ENCODE measurements at places on chromosomes 16 and 17.

- no peak for DNase-seq
Measured at GRCh38 chr16:9102943-9103342, 11.5 kb downstream of the HAPSTR1 start.

GRCh38 chr17:58370309-58370708 lies 18.3 kb upstream of the SUPT4H1 start:
- no peak for DNase-seq

- no peak for DNase-seq
Measured at GRCh38 chr17:17433000-17433703, 43.6 kb upstream of the MED9 start.

DNA sequence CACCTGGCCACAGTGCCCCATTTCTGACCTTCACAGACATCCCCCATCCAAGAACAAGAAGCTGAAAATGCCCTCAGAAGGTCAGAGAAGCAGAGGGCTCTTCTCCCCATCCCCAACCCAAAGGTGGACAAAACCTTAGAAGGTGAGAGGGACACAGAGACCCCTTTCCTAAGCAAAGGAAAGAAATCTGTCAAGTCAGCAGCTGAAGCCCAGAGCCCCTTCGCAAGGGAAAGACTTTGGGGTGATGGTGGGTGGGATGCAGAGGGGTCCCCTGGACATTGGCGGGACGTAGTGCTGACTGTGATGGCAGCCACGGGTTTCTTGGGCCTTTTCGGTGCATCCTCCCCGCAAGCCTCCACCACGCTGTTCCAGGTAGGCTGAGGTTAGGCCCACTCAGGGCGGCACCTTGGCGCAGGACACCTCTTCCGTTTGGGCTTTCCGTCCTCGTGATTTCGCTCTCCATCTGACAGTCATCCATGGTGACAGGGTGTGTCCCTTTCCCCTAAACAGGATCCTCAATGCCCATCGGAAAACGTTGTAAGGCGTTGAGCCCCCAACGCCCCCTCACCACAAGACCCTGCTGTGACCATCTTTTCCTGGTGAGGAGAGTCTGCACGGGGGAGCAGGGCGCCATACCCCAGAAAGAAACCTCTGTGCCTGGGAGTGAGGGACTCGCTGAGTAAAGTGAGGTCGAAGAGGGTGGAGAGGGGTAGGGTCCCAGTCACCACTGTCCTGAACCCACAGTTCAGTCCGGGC lies 10.7 kb upstream of the GSDMA start:
- DNase-seq = no peak

DNA sequence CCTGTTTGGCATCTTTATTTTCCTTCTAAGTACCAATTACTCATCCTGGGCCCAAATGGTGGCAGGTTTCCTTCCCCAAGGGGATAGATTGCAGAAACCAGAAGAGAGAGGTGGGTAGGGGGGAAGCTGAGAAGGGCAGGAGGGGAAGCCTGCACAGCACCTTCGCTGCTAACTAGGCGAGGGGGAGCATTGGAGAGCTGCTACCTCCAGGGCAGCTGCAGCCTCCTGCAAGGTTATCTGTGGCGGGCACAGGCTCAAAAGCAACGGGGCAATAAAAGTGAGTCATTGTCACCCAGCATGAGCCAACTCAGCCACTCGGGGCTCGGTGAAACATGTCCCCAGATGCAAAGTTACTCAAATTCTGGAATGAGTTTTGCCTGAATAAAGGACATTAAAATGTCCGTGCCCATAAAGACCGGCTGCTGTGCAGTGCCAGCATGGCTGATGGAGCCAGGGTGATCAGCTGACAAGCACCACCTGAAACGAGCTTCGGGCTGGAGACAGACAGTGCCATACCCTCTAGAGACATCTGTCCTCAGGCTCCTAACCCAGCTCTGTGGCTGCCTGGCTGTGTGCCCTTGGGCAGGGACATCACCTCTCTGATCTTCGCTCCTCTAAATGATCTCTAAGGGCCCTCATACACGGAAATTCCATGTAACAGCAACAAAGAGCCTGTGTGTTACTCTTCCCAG lies 68.1 kb upstream of the GRIN2A start:
- DNase-seq = no peak

GRCh38 chr17:7932483-7932891 lies 481 bp downstream of the CNTROB start:
- DNase-seq = peak; percentile 43

DNA sequence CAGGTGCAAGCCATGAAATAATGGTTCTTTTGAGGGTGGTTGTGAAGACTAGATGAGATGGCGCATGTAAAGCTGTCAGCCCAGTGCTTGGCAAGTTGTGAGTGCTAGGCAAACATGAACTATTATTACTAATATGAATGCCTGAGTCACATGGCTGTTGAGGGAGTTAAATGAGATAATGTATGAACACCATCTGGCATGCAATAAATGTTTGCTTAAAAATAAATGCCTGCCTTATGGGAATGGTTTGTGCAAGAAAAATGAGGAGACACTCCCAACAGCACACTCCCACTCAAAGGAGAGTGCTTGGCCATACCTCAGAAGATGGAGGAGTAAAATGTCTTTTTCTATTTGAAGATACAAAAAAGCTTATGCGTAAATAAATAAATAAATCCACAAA lies 3.6 kb downstream of the MAPK3 start:
- no peak for DNase-seq

- DNase-seq = peak; percentile 67
Measured at GRCh38 chr17:34797720-34798119, 163.5 kb downstream of the CCT6B start.

GRCh38 chr17:42985225-42985624 lies 4.9 kb downstream of the RUNDC1 start:
- no peak for DNase-seq

GRCh38 chr16:72560617-72561016 lies 388.7 kb upstream of the PMFBP1 start:
- DNase-seq = peak; percentile 87

DNA sequence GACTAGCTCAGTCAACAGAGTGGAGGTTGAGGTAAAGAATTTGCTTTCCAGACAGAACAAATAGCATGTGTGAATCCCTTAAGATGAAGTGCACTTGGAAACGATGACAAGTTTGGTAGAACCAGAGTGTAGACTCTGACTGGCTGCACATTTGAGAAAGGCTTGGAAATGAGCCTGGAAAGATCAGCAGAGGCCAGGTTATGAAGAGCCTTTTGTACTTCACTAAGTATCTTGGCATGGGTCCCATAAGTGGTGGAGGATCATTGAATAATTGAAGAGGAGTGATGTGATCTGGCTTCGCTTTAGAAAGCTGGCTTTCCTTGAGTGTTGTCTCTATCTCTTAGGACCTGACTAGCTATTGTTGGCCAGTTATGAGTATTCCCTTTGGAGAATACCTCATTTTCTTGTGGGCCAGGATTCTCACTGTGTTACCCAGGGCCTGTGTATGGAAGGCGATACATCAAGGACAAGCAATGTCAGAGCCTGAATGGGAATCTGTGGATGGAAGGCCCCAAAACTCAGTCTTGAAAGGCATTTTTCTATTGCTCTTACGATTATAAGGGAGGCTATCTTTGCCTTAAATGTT lies 329.8 kb downstream of the UTP18 start:
- DNase-seq = no peak

GRCh38 chr17:62689441-62690167 lies 62.1 kb downstream of the MRC2 start:
- DNase-seq = no peak

DNA sequence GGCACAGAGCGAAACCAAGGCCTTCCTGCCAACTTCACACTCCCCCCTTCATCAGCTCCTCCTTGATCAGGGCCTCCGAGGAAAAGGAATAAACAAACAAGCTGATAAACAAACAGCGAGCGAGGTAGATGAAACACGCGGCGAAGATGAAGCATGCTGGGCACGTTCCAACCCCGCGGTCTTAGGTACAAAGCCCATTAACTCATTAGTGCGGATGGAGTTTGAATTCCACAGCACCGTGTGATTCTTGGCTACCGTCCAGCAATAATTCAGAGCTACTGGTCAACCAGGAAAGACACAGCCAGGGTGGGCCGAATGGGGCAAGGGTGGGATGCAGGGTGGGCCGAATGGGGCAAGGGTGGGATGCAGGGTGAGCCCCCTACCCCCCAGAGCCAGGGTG lies 67.3 kb downstream of the RBFOX3 start:
- no peak for DNase-seq

GRCh38 chr17:74632617-74633016 lies 9.1 kb upstream of the CD300E start:
- no peak for DNase-seq

DNA sequence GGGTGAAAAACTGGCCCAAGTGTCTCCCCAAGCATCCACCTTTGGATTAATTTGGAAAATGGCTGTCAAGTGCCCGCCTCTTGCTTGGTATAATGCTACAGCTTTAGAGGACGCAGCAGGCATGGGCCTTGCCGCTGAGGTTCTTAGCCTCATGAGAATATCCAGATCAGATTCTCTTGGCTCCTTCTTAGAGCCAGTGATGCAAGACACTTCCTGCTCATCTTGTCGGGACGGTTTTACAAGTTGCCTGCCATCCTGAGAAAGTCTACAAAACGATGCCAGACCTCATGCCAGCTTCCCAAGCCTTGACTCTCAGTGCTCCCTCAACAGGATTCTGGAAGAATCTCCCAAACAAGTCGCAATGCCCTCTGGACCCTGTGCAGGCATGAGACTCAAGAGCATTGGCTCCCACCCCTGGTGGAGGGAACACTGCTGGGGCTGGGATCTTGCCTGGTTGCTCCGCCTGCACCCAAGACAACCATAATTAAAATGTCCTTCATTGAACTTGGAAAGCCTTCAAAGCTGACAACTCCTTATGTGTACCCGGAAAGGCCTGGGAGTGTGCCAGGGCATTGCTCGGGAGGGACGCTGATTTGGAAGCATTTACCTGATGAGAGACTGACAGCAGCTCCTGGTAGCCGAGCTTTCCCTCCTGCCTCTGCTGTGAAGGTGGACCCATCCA lies 25.8 kb upstream of the STH start:
- no peak for DNase-seq

GRCh38 chr17:10161386-10161785 lies 37.0 kb downstream of the GAS7 start:
- no peak for DNase-seq

GRCh38 chr17:40355123-40355803 lies 9.3 kb downstream of the GJD3 start:
- DNase-seq = peak; percentile 86

GRCh38 chr16:10994571-10994970 lies 50.2 kb downstream of the CLEC16A start:
- no peak for DNase-seq

DNA sequence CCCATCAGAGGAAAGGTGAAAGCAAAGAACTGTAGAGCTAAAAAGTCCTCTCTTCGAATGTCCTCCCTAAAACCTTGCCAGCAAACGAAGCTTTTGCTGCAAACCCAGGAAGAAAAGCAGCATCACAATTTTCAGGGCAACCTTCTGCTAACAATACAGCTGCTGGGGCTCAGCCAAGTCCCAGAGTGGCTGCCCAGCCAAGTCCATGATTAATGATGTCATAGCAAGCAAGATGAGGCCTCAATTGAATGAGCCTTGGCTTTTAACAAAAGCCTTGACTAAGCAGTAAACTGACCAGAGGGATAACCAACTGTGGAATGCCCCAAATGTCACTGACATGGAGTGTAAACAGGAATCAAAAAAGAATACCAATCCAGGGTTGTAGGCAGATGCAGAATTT lies 342.7 kb downstream of the PMP22 start:
- no peak for DNase-seq

DNA sequence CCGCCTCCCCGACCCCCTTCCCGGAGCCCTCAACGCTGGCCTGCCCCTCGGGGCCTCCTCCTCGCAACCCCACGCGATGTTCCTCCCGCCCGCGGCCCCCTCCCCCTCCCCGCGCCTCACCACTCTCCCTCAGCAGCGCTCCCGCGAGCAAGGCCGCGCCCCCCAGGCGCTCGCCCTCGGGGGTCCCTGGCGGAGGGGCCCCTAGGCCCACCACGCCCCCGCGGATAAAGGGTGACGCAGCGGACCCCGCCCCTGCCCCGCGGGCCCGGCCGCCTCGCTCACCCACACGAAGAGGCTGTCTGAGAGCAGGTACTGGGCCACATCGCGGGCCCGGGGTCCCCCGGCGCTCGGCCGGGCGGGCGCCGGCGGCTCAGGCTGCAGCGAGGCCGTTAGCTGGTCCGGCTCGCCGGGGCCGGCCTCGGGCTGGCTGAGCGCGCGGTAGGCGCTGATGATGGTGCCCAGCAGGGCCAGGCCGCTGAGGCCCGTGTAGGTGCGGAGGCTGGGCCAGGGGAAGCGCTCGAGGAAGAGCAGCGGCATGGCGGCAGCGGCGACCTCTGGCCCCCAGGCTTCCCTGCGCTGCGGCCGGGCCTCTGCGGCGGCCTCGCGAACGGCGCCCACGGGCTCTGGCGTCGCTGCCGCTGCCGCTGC lies 430 bp downstream of the AMFR start:
- peak; percentile 63 for DNase-seq

GRCh38 chr17:45731459-45731858 lies 52.7 kb upstream of the CRHR1 start:
- DNase-seq = no peak

DNA sequence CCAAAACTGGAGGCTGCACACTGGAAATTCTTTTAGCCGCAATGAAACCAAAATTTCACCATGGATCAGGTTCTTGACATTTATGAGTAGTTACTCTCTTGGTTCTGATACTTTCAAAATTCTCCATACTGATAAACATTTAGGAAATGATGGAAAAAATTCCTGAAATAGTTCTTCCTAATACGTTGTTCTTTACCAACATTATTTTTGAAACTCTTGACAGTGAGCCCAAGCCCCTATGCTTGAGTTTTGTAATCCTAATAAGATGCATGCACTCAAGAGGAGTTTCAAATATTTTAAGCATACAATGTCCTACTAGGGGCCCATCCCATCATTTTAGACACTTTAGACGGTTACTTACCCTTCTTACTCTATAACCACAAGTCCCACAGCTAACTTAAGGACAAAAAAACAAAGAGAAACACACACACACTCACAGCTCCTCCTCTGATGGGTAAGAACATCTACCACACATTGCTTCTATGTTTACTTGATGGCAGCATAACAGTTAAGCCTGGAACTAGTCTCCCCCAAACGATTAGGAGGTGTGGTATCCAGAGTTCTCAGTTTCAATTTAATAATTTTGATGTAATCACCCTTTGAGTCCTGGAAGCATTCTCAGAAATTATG lies 3.7 kb downstream of the VEZF1 start:
- DNase-seq = no peak

- DNase-seq = no peak
Measured at GRCh38 chr17:10062691-10063385, 135.6 kb downstream of the GAS7 start.

- DNase-seq = no peak
Measured at GRCh38 chr16:74732707-74733350, 32.2 kb upstream of the MLKL start.

DNA sequence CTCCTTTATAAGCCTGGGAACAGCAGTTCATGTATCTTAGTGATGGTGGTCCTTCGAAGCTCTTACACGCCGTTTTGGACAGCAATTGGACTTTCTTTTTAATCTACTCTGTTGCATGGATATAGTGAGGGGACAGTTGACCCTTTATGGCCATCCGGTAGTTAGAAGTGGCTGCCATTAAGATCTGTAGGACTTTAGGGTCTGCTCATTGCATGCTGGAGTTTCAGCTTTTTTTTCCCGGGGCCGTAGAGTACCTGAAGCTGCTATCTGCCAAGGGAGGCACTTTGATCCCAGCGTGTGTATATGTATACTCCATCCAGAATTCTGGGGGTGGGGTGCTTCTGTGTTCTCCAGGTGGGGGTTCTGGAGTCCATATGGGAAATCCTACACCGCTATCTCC lies 1.2 kb downstream of the CYB5D1 start:
- DNase-seq = no peak

All from HAP-1 (cell line).